HuH-7.5 (cell line): ENCODE measurements at places on chromosomes 1 and 21.
A peak's percentile ranks its signal among the peaks of the same experiment; 100 is the strongest.

- DNase-seq = no peak
Observed at GRCh38 chr1:36447450-36447849, 2.8 kb downstream of the OSCP1 start.

GRCh38 chr1:65791801-65792668, 660 bp upstream of the PDE4B start:
- DNase-seq = peak; percentile 6

DNA sequence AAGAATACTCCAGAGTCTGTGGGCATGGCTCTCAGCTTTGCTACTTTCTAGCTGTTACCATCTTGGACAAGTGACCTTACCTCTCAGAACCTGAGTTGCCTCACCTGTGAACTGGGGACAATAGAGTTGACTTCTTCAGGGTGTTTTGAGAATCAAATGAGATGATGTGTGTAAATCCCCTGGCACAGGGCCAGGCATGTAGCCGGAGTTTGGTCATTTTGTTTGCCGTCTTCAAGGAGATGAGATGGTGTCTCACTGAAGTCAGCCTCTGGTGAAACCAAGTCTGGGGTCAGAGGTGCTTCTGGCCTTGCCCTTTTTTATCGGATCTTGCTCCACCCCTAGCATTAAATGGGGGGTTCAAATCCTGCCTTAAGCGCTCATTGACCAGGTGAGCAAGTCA, 149.2 kb upstream of the TMEM51 start:
- no peak for DNase-seq

GRCh38 chr1:202615501-202616354, 94.5 kb downstream of the SYT2 start:
- DNase-seq = no peak

- no peak for DNase-seq
Observed at GRCh38 chr1:238767321-238767720, 619.0 kb upstream of the CHRM3 start.

GRCh38 chr1:6130036-6130435, 50.1 kb downstream of the CHD5 start:
- no peak for DNase-seq

- no peak for DNase-seq
Observed at GRCh38 chr1:204149107-204149506, 2.7 kb downstream of the ETNK2 start.

GRCh38 chr1:9714257-9714718, 62.8 kb downstream of the PIK3CD start:
- DNase-seq = no peak

- no peak for DNase-seq
Observed at GRCh38 chr1:219155135-219155534, 18.5 kb upstream of the LYPLAL1 start.

- DNase-seq = no peak
Observed at GRCh38 chr1:190243056-190243455, 234.6 kb downstream of the BRINP3 start.

- DNase-seq = peak; percentile 37
Observed at GRCh38 chr1:28104866-28105467, 16.6 kb upstream of the EYA3 start.

- no peak for DNase-seq
Observed at GRCh38 chr1:86156566-86157455, at the start of gene COL24A1. Gene COL24A1, minus strand, starts transcription at chr1:86156772. Its CDS starts 376 bp downstream, at chr1:86156396.

DNA sequence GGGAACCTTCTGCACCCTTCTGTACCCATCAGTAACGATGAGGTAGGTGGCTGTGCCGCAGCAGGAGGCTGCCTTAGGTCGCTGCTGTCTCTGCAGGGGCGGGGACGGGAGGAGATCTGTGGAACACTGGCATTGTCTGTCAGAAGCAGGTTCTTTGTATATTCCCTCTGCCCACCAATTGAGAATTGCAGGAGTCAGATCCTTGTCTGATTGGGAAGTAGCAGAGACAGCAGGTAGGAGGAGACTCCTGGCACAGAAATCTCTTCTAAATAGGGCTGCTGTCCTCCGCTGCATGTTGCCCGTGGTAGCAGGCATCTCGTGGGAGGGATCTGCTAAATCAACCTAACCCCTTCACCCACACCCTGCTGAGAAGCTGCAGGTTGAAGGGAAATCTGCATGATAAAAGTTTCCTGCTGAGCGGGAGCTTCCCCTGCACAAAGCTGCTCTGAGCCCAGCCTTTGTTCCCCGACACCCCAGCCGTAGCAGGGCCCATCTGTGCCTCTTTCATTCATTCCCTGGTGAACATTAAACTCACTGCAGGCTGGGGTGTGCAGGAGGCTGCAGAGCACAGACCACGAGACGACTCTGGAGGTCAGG, 15.9 kb downstream of the SARS1 start:
- DNase-seq = no peak

- DNase-seq = no peak
Observed at GRCh38 chr1:209772126-209772525, 12.2 kb downstream of the C1orf74 start.

DNA sequence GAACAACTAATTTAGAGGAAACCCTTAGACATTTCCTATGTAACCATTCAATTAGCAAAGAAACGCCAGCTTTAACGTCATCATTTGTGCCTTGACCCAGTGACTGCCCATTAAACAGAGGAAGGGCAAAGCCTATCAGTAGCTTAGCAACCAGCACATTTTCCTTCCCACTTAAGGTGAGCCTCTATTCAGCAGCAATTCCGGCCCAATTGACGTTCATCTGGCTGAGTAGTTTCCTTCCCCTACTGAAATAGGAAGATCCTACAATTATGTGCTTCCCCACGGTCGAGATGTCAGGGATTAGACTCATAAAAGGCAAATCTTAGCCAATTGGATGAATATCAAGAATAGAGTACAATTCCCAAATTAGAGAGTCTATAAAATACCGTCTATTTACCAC, 482.1 kb upstream of the ADAMTS5 start:
- DNase-seq = no peak
